ENCODE measurements at places on chromosomes 3 and 15. TPM values are rescaled to one million over a fixed set of nuclear protein-coding genes. Genes with fewer than 3 reads are reported as not detected.

DNA sequence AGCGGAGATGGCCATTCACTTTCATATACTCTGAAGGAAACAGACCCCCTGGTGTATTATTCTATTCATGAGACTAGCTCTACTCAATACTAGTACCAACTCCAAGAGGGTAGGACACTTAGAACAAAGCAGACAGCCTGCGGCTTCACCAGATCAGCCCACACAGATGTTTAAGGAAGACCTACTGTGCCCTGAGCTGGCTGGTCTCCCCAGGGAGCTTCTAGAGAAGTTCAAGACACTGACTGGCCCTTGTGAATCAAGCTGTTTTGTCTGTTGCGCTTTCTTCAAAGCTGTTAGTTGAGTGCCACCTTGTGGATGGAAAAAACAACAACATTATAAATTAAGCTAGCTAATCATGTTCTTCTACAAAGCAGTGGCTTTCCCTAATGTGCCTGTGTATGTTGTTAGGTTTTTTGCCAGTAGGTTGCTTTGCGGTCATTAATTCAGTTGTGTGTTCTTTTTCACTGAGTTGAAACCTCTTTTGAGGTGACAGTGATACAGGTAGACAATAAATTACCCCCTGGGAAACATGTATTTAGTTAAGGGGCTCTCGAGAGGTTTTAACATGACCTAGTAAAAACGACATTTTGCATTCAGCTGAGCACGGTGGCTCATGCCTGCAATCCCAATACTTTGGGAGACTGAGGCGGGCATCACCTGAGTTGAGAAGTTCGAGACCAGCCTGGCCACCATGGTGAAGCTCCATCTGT lies 64.2 kb upstream of the MYZAP start:
- peak; percentile 76 for DNase-seq

- no peak for DNase-seq
Observed at GRCh38 chr3:42202217-42202865, 63.6 kb downstream of the CCK start.

GRCh38 chr3:187181454-187182170 lies 15.7 kb upstream of the RTP1 start:
- no peak for DNase-seq

DNA sequence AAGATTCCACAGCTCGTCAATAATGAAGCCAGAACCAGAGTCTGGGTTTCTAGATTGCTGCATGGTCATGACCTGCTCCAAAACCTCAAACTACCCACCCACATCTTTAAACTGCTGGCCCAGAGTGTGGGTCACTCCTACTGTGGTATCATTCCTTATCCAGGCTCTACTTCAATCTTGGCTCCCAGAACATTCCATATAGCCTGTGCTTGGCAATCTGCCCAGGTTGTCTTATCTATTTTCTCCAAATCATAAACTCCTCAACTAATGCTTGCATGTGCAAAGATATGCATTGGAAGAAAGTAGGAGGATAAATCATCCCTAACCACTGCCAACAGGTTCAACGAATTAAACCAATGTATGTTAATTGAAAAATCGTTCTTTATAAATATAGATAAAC lies 169.7 kb downstream of the ANXA2 start:
- no peak for DNase-seq

BCHE gene
- not detected for total RNA-seq

- no peak for DNase-seq
Observed at GRCh38 chr3:183774631-183775030, 50.7 kb downstream of the MAP6D1 start.
